ENCODE measurements at places on chromosomes 1 and 21. TPM values are rescaled to one million over a fixed set of nuclear protein-coding genes. Genes with fewer than 3 reads are reported as not detected.

DNA sequence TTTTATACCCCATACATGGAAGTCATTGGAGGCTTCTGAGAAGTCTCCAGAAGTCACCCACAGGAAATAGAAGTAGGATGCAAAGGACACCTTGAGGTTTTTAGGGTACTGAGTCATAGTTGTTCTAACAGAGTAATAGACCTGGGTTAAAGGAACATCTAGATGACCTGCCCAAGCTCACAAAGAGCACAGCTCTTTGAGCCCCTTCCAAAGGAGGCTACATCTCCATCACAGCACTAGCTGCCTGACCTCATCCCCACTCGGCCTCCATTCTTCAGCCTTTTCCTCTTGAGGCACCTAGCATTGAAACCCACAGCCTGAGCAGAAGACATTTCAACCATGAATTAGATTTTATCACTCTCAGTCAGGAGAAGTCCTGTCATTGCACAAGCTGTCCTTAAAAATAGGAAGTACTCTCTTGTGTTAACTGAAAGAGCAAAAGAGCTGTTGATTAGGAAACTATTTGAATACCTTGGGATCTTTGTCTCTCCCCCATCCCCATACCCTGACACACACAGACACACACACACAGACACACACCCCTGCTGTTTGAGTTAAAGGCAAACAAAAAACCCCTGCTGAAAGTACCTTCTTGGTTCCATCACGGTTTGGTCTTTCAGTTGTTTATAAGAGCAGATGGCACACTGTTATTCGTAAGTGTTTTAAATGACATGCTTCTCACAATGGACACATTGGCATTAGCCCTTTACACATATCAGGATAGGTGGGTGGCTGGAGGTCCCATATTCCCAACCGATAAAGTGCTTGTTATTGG, 22.2 kb downstream of the MKNK1 start:
- DNase-seq, result no peak

DNA sequence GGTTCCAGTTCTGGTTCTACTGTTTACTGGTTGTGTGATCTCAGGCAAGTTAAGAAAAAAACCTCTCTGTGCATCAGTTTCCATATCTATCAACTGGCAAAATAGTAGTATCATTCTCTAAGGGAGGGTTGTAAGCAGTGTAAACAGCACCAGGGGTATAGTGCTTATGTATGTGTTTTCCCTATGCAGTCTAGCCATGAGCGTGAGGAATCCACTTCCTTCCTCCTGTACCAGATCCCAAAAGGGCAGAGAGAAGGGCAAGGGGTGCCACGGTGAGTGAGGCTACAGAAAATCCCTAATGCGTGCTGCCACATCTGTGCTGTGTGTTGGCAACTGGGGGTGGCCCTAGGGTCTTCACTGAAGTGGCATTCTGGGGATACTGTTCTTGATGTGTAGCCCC, 18.4 kb upstream of the RNF19B start:
- no peak for DNase-seq

DNA sequence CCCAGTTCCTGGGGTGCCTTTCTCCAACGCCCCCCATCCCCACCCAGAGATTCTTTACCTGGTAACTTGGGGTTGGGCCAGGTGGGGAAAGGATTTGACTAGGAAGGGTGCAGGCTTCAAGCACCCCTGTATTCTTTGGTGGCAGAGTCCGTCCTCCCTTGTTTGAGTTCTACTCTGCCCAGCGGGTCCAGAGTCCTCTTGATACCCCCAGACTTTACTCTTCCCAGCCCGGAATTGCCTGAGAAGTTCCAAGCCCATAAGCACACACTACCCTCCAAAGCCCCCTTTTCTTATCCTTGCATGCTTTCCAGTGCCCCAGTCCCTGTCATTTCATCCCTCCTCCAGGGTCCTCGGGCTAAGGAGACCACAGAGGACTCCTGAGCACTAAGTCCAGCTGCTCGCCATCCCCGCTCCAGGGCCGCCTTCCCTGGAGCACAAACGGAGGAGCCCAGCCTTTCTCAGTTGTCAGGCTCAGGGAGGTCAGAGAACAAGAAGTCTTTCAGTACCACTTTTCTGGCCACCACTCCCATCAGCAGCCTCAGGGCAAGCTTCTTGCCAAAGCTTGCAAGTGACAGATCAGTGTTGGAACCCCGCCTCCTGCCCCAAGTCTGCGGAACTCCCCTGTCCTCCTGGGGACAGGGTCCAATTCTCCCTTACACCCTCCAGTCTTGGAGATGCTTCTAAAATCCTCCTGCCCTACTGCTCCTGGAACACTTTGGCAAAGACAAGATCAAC, 12.2 kb downstream of the SLC45A3 start:
- no peak for DNase-seq

Gene HES4
- total RNA-seq, result 25.6 TPM

All from mucosa of gallbladder (tissue), 1 donor.